NCI-H460 (cell line): ENCODE measurements at places on chromosomes 16 and 17.

- no peak for DNase-seq
Observed at GRCh38 chr17:56136301-56136700, 17.0 kb upstream of the ANKFN1 start.

DNA sequence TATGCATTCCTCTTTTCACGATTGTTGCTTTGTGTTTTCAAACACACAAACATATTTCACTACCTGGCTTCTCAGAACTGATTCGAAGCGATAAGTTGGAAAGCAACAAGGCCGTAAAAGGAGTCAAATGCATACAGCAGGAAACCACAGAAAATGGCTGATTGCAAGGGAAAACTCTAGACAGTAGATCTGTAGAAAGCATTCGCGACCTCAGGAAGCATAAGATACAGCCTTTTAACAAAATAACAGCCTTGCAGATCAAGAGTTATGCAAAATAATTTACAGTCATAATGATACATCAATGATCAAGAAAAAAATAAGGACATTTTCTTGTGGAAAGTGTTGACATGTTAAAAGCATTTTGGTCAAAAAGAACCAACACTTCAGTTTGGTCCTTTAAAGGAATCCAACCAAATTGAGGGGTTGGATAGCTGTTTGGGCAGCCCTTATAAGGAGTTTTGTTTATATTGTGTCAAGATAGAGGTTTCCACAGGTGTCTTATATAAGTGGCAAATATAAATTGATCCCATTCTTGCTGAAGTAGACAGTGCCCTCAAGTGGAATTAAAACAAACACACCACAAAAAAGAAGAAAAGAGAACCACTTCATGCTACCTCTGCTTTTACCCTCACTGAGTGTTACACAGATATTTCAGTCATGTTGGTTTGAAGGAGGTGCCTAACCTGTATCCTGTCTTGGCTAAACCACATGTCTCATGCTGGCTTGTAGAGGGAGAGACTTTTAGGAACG, 5.5 kb downstream of the CYLD start:
- no peak for DNase-seq

DNA sequence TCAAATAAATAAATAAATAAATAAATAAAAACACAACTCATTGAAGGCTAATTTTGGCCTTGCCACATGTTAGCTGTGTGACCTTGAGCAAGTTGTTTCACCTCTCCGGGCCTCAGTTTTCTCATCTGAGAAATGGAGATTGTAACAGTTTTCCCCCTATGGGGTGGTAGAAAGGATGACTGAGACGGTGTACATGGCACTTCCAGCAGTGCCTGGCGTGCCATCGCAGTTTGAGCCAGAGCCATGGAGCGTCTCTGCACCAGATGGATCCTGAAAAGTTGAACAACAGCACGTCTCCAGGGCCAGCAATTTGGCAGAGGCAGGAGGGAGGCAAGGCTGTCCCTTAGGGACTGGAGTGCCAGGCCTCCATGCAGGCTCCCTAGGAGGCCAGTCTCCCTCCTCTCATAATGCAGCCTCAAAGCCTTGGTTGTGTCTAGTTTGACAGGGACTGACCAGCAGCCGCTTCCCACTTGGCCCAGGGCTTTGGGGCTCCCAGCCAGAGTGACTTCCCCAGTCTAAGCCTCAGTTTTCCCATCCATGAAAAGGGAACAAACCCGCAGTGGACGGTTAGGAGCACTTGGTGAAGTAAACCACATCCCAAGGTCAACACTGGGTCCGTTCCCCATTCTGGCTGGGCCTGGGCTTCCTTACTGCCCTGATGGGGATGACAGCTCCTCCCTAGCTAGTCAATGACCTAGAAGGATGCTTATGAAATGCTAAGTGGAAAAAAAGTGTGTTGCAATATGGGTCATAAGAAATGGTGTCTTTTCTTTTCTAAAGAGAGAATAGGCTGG, 19.3 kb downstream of the SOCS1 start:
- no peak for DNase-seq

DNA sequence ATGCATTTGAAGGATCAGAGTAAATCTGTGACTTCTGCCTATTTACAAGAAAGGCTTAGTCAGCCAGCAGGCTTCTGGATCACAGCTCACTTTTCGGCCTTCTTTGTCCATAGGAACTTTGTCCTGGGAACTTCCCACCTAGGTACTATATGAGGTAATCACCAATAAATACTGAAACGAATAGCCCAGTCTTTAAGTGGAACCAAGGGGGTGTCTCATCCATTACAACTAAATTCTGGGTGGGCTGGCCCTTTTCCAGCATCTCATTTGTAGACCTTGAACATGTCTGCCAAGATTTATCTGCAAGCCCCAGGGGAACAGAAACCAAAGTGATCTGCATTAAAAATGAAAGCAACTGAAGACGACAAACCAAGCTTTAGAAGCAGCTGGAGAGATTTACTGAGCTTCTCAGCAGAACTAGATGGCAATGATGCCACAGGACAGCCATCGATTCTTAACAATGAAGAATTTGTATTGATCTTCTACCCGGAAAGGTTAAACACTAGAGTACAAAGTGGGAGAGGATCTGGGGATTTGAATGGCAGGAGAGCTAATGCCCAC, 55.5 kb downstream of the SNX11 start:
- no peak for DNase-seq

DNA sequence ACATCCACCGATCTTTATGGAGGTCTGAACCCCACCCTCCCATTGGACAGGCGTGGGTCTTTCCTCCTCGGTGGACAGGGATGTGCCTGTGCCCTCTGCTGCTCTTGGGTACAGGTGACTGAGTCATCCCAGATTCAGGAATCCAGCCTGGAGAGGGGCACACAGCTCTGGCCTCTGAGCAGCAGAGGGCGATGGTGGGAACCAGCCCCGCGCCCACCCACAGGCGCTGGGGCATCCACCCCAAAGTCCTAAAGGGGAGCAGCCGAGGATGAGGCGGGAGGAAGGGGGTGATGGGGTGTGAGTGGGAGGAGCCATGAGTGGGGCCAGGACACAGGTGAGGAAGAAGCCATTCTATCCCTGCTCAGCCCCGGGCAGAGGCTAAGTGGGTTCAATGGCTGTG, 35.0 kb downstream of the ENGASE start:
- no peak for DNase-seq

GRCh38 chr17:18910881-18911280, 41.1 kb upstream of the SLC5A10 start:
- no peak for DNase-seq

DNA sequence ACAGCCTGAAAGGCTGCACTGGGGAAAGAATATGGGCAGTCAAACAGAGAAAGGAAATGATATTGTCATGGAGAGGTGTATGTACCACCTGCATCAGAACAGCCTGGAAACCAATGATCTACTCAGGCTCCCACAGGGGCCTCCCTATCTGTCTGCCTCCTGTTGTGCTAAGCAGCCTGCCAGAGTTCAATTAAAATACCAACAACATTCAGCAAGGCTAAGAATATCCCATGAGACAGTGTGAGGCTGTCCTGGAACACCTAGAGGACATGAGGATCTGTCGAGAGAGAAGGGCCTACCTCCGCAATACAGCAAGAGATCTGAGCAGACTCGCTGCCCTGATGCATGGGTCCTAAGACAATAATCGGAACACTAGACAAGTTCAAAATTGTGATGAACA, 8.4 kb downstream of the FXR2 start:
- no peak for DNase-seq

DNA sequence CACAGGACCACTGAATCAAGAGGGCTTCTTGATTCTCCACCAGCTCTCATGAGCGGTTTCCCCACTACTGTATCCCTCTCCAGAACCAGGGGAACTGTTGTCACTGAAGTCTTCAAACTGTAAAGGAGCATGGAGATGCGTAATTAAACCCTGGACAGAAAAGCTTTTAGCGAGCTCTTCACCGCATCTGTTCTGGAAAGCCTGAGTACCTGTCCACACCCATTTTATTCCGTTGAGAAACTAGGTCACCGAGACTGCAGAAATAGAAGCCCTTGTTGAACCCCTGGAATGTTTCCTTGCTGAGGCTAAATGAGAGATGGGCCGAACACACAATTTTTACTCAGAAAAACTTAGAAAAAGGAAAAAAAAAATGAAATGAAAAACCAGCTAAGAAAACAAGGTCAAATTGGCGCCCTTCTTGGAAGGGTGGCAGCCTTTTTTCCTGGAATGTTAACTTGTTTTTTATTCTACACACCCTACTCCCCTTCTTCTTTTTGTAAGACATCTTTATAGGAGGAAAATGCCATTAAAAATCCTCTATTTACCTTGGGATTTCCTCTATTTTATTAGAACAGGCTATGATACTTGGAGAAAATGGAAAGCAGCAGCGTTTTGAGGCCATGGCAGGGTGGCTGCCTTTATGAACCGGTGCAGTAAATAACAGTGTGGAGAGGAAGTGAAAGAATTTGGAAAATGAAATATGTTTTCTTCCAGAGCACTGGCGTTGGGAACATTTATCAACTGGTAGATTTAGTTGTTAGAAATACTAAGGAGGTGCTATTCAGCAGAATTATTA, 52.6 kb upstream of the CRISPLD2 start:
- no peak for DNase-seq
